ENCODE measurements at places on chromosomes 7 and 10.

GRCh38 chr7:40058026-40058425, 76.4 kb downstream of the MPLKIP start:
- DNase-seq: no peak

GRCh38 chr10:129814681-129815646, 149.1 kb downstream of the EBF3 start:
- DNase-seq: no peak

GRCh38 chr7:50667338-50667737, 102.1 kb upstream of the DDC start:
- DNase-seq: no peak

DNA sequence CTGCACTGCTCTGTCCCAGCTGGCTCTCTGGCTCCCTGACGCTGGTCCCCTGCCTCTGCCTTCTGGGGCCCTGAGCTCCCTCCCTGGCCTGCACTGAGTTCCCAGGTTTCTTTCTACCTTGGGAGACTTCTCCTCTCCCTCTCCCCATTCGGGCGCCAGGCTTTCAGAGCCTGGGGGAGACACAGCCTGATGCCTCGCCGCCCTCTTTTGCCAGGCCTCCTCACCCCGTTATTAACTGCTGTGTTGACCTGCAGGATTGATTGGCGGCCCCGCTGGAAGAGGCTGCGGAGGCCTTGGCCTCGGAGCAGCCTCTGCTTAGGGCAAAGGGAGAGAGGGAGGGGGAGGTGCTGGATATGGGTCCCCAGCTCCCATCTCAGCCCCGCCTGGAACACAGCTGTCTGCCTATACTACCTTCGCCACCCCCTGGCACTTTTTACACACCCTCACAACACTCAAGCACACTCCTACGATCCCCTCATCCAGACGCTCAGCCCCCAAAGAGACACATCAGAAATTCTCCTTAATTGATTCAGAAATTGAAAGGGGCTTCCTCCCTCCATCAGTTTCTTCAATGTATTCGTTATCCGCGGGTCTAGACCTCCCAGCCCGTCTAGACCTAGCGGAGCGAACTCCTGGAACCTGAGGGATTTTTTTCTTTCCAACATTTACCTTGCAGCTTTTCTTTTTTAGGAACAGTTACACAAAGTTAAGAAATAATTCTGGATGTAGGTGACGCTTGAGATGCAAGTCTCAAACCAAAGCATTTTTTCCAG, 7.1 kb upstream of the PAX2 start:
- DNase-seq: no peak

DNA sequence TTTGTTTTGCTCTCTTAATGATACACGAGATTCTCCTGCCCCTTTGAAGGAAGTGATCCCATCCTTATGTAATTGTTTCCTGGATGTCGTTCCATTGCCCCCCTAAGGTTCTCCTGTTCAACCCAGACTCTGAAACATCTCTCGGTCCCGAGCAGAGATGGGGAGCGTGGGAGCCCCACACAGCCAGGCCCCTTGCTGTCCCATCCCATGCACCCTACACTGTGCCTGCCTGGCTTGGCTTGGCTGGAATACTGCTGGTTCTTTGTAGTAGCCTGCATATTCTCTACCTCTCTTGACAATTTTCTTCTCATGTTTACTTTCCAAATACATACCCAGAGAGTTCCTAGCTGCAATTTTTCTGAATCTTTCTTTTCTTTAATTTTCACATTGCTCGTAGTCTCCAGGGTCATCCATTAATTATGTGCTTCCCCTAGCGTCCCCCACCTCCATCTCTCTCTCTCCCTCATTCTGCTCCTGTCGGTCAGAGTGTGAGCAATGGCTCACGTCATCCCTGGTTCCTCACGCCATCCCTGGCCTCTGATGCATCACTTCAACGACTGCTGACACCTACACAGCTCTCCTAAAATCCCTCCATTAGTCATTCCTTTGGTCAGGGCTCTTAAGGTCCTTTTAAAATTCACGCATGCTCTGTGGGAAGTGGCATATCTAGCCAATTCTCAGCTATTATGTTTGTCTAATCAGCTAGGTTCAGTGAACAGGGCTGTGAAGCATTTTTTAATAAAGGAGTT, 32.5 kb upstream of the GPR158 start:
- DNase-seq: no peak

Measured in hippocampal formation (tissue), 2 donors.